ENCODE measurements at places on chromosomes 6 and 20.

- no peaks in the 10 kb centered on the region for H3K4me1 ChIP-seq
- no peak overlapping the region for H3K27ac ChIP-seq
- DNase-seq: no peak
- H3K27me3 ChIP-seq: peaks cover 3% of the 10 kb centered on the region
Measured at GRCh38 chr20:9903048-9903655, 64.3 kb upstream of the PAK5 start.

DNA sequence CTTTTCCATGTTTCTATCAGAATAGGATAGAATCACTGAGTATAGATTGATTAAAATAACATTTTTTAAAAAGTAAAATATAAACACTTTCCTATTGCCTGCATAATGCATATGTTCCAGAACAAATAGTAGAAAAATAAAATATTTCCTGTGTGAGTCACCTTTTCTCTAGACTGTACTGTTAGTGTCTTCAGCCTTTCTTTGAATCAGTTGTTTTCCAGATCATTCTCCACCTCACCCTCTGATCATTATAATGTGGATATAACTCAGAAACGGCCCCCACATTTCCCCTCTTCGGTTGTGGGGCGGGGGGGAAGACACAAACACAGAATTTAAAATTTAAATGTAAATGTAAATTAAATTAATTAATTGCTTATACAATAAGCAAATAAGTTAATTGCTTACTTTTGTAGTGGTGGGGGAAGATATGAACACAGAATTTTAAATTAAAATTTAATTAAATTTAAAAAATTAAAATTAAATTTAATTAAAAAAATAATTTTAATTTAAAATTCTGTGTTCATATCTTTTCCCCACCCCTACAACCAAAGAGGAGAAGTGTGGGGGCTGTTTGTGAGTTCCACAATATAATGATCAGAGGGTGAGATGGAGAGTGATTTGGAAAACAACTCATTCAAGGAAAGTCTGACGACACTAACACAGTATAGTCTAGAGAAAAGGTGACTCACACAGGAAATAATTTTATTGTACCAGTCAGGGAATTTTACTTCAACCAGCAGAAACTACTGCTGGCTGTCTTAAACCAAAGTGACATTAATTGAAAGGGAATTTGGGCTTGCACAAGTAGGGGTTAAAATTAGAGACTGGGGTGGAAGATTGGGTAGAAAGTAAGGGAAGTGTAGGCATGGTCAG lies 37.1 kb upstream of the PROKR2 start:
- no peaks in the 10 kb centered on the region for H3K36me3 ChIP-seq
- H3K27ac ChIP-seq: no peak overlapping the region
- H3K4me3 ChIP-seq: no peak overlapping the region
- H3K4me1 ChIP-seq: no peaks in the 10 kb centered on the region
- no peak for DNase-seq

- no peak overlapping the region for H3K27ac ChIP-seq
- DNase-seq: no peak
- no peaks in the 10 kb centered on the region for H3K4me1 ChIP-seq
- H3K4me3 ChIP-seq: no peak overlapping the region
- H3K27me3 ChIP-seq: peaks cover 4% of the 10 kb centered on the region
Measured at GRCh38 chr20:44723391-44723790, 8.2 kb downstream of the CCN5 start.

DNA sequence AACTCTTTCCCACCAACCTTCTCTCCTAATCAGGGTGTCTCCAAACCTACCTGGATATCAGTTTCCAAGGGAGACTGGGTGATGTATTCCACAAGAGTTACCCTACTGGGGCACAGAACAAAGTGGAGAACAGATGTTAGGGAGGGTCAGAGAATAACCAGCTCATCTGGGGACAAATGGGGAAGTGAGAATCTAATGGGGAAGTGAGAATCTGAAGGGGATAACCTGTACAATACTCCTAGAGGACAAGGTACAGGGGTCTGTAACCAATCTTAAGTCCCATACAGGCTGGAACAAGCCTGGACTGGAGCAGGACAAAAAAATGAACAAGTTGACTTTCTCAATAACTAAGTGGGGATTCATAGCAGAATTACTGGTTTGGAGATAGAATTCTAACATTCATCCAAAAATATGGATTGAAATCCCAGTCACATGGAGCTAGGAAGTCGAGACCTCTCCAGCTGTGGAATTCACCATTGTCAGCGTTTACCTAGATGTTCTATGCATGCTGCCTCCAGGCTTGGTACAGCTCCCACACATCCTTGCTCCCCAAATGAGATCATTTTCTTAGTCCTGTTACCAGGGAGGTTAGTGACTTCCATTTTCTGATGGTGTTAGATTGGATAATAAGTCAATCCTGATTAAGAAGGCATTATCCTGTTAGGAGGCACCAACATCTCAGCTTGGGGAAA lies 214.8 kb upstream of the MOCS1 start:
- no peaks in the 10 kb centered on the region for H3K36me3 ChIP-seq
- H3K27ac ChIP-seq: no peak overlapping the region
- no peaks in the 10 kb centered on the region for H3K27me3 ChIP-seq
- H3K4me1 ChIP-seq: no peaks in the 10 kb centered on the region
- no peak overlapping the region for H3K4me3 ChIP-seq
- no peak for DNase-seq

GRCh38 chr20:50372770-50373088 lies 137.5 kb upstream of the PTPN1 start:
- no peaks in the 10 kb centered on the region for H3K36me3 ChIP-seq
- no peaks in the 10 kb centered on the region for H3K27me3 ChIP-seq
- H3K4me1 ChIP-seq: peaks cover 5% of the 10 kb centered on the region

DNA sequence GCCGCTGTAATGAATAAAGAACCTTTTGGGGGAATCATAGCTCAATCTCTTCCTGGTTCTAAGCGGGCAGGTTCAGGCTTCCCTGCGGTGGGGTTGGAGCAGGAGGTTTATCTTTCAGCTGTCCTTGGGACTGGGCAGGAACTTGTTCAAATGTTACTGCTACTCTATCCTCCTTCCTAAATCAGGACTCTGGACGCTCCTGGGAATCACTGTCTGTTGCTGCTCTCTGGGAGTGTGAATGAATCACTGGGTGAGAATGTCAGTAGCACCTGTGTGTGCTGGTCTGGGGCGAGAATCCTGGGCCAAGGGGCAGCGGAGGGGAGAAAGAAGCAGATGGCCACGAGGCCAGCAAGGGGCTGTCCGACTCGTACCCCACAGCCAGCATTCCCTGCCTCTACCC lies 65.4 kb upstream of the ZNFX1 start:
- no peak overlapping the region for H3K4me3 ChIP-seq
- DNase-seq: no peak
- H3K4me1 ChIP-seq: peaks cover 3% of the 10 kb centered on the region

- no peak for DNase-seq
- no peaks in the 10 kb centered on the region for H3K36me3 ChIP-seq
- H3K4me1 ChIP-seq: no peaks in the 10 kb centered on the region
- no peak overlapping the region for H3K4me3 ChIP-seq
- no peak overlapping the region for H3K27ac ChIP-seq
Measured at GRCh38 chr6:9699888-9700287, 715.0 kb downstream of the TFAP2A start.

DNA sequence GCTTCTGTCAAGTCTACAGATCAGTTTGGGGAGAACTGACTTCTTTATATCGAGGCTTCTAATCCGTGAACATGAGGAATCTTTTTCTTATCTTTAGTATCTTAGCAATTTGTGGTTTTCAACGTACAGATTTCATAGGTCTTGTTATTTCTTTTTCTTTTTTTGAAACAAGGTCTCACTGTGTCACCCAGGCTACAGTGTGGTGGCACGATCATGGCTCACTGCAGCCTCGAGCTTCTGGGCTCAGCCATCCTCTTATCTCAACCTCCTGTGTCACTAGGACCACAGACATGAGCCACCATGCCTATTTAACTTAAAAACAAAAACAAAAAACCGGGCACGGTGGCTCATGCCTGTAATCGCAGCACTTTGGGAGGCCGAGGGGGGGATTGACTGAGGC lies 29.3 kb downstream of the DNAJC5 start:
- H3K4me1 ChIP-seq: no peaks in the 10 kb centered on the region
- H3K27me3 ChIP-seq: no peaks in the 10 kb centered on the region
- no peak overlapping the region for H3K27ac ChIP-seq
- no peak overlapping the region for H3K4me3 ChIP-seq
- peaks cover 9% of the 10 kb centered on the region for H3K36me3 ChIP-seq

DNA sequence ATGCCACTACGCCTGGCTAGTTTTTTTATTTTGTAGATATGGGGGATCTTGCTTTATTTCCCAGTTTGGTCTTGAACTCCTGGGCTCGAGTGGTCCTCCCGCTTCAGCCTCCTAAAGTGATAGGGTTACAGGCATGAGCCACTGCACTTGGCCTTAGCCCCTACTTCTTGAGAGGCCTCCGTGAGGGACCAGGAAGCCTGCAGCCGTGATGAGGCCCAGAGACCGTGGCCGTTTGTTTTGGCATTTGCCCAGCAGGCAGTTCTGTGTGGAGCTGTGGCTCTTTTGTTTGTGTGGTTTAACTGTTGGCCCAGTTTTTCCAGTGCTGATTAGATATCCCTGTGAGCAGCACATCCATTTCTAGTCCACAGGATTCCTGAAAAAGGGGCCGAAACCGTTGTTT lies 39.8 kb downstream of the SRSF3 start:
- H3K4me1 ChIP-seq: no peaks in the 10 kb centered on the region
- DNase-seq: no peak
- H3K27me3 ChIP-seq: no peaks in the 10 kb centered on the region
- no peak overlapping the region for H3K4me3 ChIP-seq
- no peak overlapping the region for H3K27ac ChIP-seq

GRCh38 chr20:20505554-20505953 lies 137.7 kb downstream of the INSM1 start:
- DNase-seq: no peak
- no peak overlapping the region for H3K27ac ChIP-seq
- no peaks in the 10 kb centered on the region for H3K4me1 ChIP-seq
- H3K4me3 ChIP-seq: no peak overlapping the region
- H3K36me3 ChIP-seq: peaks cover 40% of the 10 kb centered on the region

GRCh38 chr20:38706509-38706908 lies 17.8 kb upstream of the SLC32A1 start:
- no peaks in the 10 kb centered on the region for H3K4me1 ChIP-seq
- no peaks in the 10 kb centered on the region for H3K36me3 ChIP-seq
- no peak for DNase-seq
- no peak overlapping the region for H3K27ac ChIP-seq

GRCh38 chr6:14735956-14736486 lies 509.8 kb upstream of the JARID2 start:
- H3K4me3 ChIP-seq: no peak overlapping the region
- no peak for DNase-seq
- H3K27me3 ChIP-seq: no peaks in the 10 kb centered on the region
- H3K27ac ChIP-seq: no peak overlapping the region

DNA sequence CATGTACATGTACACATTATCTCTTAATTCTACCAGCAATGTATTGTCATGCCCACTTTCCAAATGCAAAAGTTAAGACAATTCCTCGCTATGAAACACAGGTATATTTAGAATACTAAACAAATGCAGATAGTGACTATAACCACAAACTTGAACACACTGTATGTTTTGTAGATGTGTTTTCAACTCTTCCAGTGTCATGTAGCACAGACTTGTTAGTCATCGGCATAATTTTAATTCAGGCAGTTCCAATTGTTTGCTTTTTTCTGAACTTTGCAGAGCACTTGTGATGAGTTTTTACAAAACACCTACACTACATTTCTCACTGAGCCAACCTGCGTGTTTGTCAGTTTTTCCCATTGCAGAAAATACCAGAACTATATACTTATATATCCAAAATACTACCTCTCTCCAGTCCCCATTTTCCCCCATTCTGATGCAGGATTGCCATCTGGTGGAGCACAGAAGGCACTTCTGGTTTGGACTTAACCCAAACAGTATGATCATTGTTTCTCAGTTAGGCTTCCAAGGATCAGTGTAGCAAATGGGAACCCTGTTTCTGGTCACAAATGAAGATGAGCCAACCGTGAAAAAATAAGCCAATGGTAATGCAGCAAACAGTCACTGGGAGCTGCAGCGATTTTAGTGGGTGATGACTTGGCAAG lies 143.4 kb downstream of the ADGRB3 start:
- H3K27ac ChIP-seq: no peak overlapping the region
- no peaks in the 10 kb centered on the region for H3K4me1 ChIP-seq
- H3K36me3 ChIP-seq: no peaks in the 10 kb centered on the region
- H3K4me3 ChIP-seq: no peak overlapping the region
- no peaks in the 10 kb centered on the region for H3K27me3 ChIP-seq
- DNase-seq: no peak

- no peak for DNase-seq
- peak within 1 kb of the TSS; percentile 76 for H3K27ac ChIP-seq
- no peaks in the 10 kb centered on the region for H3K27me3 ChIP-seq
- no peaks in the 10 kb centered on the region for H3K36me3 ChIP-seq
Measured at GRCh38 chr6:130222775-130223174, at the start of gene SAMD3. Gene SAMD3, minus strand, starts transcription at chr6:130222951. Its CDS starts 7,678 bp downstream, at chr6:130215273.

- H3K4me1 ChIP-seq: no peaks in the 10 kb centered on the region
- no peaks in the 10 kb centered on the region for H3K36me3 ChIP-seq
- no peak overlapping the region for H3K4me3 ChIP-seq
- no peak overlapping the region for H3K27ac ChIP-seq
Measured at GRCh38 chr6:140833408-140833807, 1299.3 kb upstream of the GJE1 start.

GRCh38 chr6:134714679-134715078 lies 235.2 kb downstream of the ALDH8A1 start:
- H3K4me3 ChIP-seq: no peak overlapping the region
- no peaks in the 10 kb centered on the region for H3K27me3 ChIP-seq
- DNase-seq: no peak
- no peak overlapping the region for H3K27ac ChIP-seq
- H3K4me1 ChIP-seq: no peaks in the 10 kb centered on the region

GRCh38 chr20:31833130-31833930 lies 12.1 kb downstream of the FOXS1 start:
- no peaks in the 10 kb centered on the region for H3K27me3 ChIP-seq
- H3K27ac ChIP-seq: no peak overlapping the region
- no peaks in the 10 kb centered on the region for H3K36me3 ChIP-seq
- H3K4me3 ChIP-seq: no peak overlapping the region

GRCh38 chr20:57660922-57661745 lies 40.9 kb upstream of the ZBP1 start:
- no peak for DNase-seq
- H3K4me3 ChIP-seq: no peak overlapping the region
- no peaks in the 10 kb centered on the region for H3K36me3 ChIP-seq
- H3K27me3 ChIP-seq: no peaks in the 10 kb centered on the region
- H3K27ac ChIP-seq: no peak overlapping the region
- peaks cover 34% of the 10 kb centered on the region for H3K4me1 ChIP-seq

DNA sequence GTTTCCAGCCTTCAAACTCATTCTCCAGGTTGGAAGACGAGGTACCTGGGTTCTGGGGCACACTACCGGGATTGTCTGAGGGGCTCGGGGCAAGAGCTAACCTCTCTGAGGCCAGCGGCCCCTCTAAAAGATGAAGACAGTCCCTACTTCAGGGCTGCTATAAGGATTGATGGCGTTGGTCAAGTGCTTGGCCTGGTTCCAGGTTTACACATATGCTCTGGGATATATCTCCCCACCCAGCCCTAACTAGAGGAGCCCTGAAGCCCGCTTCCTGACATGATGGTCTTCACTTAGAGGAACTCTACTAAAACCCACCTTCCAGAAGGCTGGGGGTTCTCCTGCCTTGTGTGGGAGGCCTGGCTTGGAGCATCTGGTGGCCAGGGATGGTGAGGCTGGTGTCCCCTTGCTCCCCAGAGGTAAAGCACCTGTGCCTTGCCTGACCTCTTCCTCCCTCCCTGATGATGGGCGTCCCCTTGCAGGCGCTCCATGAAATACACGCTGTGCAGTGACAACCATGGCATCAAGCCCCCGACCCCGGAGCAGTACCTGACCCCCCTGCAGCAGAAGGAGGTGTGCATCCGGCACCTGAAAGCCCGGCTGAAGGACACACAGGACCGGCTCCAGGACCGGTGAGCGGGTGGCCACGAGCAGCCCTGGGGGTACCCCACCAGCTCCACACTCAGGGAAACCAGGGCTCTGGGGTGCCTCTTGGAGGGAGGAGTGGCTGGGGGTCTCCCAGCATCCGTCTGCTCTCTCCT lies 28.7 kb downstream of the SDCBP2 start:
- H3K27me3 ChIP-seq: no peaks in the 10 kb centered on the region
- H3K4me3 ChIP-seq: no peak overlapping the region
- H3K4me1 ChIP-seq: peaks cover 3% of the 10 kb centered on the region
- H3K27ac ChIP-seq: no peak overlapping the region
